ENCODE measurements at places on chromosomes 1 and 21.

- DNase-seq: no peak
Measured at GRCh38 chr1:115506924-115507589, 134.7 kb upstream of the VANGL1 start.

DNA sequence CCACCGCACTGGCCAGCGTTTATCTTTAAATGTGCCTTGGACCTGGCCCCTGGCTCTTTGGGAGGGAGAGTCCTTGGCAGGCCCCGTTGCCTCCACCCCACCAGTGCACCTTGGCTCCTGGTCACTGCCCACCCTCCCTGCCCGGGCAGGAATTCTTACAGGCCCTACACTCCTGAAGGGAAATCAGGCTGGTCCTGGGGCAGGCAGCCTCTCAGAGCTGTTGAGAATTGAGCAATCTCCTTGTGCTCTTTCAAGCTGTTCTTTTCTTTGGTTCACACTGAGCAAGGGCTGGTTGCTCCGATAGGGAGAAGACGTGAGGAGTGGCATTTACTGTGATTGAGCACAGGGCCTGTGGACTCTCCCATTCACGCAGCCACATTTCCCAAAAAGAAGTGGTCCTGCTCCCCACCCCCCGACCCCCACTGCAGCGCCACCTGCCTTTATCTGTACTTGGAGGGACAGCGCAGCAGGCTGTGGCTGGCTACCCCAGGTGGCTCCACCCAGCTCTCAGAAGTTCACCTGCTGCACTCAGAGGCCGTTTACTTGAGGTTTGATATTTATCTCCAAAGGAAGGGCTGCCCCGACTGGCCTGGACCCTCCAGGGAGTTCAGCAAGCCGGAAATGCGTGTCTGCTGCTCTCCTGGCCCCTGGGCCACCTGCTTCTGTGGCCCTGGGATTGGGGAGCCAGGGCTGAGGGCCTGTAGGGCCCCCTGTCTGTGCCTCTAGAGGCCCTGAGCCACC lies 47.8 kb downstream of the SKI start:
- DNase-seq: no peak

DNA sequence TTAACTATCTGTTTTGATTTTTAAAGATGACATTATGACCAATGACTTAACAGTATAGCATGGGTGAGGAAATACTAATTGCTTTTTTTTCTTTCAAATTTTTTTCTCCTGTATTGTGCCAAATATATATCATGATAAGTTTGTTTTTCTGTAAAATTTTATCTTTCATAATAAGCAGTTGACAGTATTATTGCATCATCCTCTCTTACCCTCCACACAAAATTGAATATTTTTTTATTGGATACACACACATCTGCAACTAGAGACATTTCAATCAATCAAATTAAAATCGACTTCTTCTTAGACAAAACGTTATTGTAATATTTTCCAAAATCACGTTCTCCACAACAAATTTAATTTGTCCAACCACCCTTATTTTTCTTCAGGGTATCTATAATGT lies 330.4 kb upstream of the BRINP3 start:
- no peak for DNase-seq

DNA sequence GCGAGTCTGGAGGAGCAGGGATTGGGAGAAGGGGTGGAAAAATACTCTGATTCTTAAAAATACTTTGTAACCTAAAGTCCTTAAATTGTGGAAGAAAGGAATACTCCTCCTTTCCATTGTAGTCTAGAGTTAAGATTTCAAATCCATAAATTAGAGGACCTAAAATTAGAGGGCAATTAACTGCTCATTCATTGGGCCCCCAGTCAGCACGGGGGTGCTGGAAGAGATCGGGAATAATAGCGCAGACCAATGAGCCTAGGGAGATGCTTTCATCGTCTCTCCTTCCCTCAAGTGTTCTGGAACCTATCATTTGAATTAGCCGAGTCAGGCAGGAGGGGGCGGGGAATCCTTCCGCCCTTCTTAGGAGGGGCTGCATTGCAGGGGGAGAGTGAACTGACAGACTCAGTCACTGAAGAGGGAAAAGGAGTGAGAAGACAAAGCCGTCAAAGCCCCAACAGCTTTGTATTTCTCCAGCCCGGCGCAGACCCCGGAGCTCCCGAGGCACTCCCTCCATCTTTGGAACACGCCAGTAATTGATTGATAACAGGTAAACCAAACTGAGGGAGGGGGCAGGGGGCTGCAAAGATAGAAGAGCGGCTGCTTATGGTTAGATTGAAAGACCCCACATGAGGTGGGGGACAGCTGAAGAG lies at the start of gene MLLT11:
Gene MLLT11, plus strand, starts transcription at position 391 of the 650 bp plus-strand sequence. CDS start 6,828 bp downstream, outside the sequence.
- DNase-seq: peak; percentile 54

DNA sequence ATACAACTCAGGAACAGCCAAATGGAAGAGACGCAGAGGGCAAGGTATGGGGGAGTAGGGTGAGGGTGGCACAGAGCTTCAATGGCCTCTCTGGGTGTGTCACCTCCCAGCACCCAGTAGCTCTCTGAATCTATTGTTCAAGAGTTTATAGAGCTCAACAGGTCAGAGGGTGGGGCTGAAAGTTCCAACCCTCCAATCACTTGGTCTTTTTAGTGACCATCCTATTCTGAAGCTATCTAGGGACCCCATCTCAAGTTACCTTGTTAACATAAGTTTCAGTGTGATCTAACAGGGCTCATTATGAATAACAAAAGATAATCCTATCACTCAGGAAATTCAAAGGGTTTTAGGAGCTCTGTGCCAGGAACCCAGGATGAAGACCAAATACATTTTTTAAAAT lies 31.2 kb upstream of the ZNF697 start:
- DNase-seq: no peak

- no peak for DNase-seq
Measured at GRCh38 chr1:58982259-58982998, 198.6 kb upstream of the JUN start.

DNA sequence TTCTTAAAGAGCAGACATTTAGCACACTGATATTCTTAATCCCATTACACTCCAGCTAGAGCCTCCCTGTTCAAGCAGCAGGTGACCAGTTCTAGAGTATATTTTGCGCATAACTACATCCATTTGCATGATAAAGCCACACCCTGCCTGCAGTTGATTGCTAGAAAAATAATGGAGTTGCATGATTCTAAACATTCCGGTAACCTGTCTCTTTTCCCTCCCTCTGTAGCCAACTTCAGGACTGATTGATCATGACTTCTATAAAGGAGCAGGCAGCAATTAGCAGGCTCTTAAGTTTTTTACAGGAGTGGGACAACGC lies 14.9 kb downstream of the ARMH1 start:
- DNase-seq: no peak
